CD4-positive, alpha-beta T cell treated with Interleukin-6 at 100 ng/mL for 8 hours (primary cell): ENCODE measurements at places on chromosomes 7 and 10.

DNA sequence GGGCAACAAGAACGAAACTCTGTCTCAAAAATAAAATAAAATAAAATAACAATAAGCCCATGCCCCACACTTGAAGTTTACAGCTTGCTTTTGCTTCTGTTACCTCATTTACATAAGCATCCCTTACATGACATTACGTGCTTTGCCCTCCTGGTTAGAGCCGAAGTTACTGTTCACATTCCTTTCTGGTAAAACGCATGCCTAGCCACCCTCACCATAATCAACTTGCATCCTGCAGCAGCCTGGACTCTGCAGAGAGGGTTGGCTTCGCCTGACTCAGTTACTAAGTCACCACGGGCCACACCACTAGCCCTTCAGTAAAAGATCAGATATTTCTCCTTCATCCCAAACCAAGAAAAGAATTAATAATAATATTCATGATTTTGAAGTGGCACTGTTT is 736.0 kb upstream of the AUTS2 start:
- DNase-seq = no peak

- DNase-seq = no peak
Observed at GRCh38 chr10:91702620-91703019, 69.7 kb upstream of the PPP1R3C start.

GRCh38 chr10:37456456-37456855 is 331.1 kb downstream of the ANKRD30A start:
- no peak for DNase-seq

DNA sequence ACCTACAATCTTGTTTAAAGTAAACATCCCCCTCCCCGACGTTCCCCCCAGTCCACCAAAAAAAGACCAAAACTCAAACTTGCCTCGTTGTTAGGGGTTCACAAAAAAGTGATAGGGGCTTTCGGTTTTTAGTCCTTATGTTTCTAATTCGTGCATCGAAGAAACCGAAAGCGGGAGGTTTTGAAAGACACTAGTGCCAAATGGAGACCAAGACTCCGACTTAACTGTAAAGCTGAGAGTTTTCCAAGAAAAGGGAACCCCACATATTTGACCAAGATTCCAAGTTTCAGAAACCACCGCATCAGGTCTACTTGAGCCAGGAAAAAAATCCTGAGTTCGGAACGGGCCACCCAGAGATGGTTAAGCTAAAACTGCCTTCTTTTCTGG is 534 bp downstream of the PSMA2 start:
- no peak for DNase-seq

GRCh38 chr7:148939128-148939755 is 55.2 kb upstream of the EZH2 start:
- DNase-seq = no peak

DNA sequence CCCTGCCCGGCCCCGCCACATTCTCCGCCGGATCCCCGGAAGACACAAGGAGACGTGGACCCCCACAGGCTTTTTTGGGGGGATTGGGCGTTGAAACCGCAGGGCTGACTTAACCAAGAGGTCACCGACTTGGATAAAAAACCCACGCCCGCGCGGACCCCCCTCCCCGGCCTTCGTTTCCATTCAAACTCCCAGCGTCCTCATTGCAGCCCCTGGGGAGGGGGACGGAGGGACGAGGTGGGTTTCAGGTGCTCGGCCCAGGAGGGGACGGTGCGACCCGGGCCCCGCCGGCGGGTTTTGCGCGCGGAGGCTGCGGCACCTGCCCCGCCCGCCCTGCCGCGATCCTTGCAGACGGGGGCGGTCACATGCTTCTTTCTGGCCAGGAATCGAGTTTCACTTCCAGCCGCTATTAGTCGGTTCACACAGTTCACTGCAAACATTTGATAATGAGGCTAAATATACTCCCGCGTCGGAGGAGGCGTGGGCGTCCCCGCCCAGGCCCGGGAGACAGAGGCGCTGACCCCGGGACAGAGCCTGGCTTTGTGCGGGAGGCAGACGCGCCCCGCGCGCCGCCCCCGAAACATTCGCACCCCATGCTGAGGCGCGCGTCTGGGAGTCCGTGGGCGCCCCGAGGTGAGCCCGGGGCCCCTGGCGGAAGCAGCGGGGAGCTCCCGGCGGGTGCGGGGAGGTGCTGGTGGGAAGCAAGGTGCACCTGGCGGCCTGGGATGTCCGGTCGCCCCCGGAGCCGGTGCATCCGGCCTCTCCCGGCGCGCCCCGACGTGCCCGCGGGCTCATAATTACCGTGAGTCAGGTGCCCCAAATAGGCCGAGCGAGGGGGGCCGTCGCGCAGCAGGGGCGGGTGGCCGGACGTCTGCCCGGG is 2.7 kb upstream of the PDGFA start:
- no peak for DNase-seq

DNA sequence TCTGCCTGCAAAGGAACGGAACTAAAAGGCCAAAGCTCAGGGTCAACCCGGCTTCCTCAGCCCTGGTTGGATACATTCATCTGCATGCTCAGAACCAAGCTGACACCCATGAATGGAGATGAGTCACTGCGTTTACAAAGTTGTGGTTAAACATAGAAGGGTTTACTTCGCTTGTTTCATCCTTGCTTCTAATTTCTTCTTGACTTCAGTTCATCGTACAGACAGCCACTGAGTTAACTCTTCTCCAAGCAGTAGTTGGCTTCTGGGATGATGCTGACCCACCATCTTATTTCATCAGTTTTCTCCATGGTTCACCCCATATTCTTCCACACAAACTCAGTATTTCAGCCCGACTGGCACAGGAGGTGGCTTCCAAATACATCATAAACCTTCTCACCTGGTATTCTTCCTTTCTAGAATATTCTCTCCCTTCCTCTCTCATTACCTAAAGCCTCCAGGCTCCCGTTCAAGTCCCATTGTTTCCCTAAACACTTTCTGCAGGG is 166.3 kb upstream of the RNF32 start:
- no peak for DNase-seq

DNA sequence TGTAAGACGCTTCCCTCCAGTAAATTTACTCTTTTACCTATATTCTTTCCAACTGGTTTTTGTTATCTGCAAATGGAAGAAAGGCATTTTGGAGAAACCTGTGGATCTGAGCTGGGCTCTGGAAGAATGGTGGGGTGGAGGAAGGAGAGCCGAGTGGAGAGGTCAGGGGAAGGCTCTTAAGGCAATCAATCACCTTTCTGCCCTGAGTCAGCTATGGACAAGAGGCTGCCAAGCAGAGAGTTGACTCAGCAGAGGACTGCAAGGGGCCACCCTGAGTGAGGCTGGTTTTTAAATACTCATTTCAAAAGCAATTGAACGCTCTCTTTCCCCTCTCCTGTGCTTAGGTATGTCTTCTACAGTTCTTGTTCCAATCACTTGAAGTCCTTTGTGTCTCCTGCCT is 81.8 kb downstream of the SPAG6 start:
- no peak for DNase-seq

DNA sequence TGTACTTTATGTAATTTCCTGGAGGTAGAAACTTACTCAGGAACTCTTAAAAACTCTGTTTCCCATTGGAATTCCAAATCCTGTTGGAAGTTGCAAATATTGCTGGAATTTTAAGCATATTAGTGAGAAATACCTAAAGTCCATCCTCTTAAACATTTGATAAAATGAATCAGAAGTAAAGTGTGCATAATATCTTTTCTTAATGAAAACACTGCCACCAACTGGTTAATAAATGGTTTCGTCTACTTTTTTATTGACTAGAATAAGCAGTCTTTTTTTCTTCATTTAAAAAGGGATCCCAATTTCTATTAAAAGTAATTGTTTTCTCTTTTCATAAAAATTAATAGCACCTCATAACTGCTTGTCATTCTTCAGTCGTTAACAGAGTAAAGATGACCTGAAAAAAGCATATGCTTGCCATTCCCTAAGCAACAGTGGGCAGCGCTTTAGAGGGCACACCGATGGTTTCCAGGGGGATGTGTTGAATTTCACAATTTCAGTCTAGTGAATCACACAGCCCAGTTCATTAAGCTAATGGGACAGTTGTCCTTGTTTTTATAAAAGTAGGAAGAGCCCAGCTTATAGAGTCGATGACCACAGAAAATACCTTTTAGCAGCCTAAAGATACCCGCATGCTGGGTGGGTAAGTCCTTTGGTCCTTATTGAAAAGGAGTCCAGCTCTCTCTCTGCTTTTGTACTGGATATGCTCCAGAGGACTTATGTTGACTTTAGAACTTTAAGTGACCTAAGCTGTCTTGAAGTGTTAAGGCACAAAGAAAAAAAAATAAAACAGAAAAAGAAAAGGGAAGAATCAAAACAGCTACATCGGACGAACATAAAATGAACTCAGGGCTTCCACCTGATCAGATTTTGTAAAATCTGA is 28.5 kb downstream of the NPS start:
- no peak for DNase-seq

- DNase-seq = no peak
Observed at GRCh38 chr7:155230169-155230593, 67.5 kb upstream of the INSIG1 start.

GRCh38 chr7:4270268-4270667 is 411.8 kb upstream of the FOXK1 start:
- DNase-seq = no peak

- DNase-seq = no peak
Observed at GRCh38 chr10:98055841-98056516, 25.6 kb upstream of the CRTAC1 start.

DNA sequence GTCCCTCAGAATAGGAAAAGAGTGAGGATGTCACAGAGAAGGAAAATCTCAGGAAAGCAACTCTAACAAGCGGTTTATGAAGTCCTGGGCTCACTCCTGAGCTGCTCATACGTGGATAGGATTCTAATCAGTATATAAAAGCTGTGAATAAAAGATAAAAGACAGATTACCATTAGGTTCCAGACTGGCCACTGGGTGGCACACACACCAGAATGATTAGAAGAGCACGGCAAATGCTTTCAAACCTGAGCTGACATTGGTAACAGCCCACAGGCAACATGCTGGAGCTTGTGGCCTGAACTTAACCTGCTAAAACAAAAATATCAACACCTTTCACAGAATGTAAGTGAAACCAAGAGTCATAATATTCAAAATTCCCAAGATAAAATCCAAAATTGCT is 370.8 kb downstream of the GRID1 start:
- no peak for DNase-seq

DNA sequence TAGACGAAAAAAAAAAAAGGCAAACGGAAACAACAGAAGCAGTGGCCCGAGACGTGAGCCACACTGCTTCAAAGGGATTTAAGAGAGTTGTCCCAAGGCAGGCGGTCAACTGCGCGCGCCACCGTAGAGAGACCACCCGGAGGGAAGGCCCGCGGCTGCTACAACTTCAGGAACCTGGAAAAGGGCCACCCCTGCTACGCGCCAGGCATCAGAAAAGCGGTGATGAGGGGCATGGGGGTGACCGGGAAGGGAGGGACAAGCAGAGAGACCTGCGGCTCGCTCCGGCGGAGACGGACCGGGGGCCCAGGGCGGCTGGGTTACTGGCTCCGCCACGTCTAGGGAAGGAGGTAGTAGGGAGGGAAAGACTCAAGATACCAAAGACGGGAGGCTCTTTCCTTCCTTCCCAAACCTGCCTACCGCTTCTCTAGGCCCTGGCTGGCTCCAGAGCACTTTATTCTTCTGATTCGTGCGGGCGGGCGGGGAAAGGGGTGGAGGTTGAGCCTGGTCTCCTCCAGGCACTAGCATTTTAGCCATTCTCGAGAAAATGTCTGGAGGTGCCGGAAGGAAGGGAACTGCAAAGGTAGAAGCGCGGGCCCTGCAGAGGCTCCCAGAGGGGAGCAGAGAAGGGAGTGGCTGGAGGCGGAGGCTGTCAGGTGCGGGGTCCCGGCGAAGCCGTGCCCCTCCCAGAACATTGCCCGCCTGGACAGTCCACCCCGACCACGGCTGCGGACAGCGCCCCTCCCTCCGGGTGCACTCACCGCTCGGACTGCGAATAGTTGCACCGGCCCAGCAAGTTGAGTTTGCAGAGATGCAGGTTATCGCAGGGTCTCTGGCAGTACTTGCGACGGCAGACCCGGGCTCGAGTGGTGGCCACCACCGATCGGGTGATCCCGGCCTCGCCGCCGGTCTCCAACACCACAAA is 993 bp downstream of the ZC3HAV1 start:
- DNase-seq = no peak

- DNase-seq = no peak
Observed at GRCh38 chr7:26337232-26337865, 45.7 kb downstream of the SNX10 start.

DNA sequence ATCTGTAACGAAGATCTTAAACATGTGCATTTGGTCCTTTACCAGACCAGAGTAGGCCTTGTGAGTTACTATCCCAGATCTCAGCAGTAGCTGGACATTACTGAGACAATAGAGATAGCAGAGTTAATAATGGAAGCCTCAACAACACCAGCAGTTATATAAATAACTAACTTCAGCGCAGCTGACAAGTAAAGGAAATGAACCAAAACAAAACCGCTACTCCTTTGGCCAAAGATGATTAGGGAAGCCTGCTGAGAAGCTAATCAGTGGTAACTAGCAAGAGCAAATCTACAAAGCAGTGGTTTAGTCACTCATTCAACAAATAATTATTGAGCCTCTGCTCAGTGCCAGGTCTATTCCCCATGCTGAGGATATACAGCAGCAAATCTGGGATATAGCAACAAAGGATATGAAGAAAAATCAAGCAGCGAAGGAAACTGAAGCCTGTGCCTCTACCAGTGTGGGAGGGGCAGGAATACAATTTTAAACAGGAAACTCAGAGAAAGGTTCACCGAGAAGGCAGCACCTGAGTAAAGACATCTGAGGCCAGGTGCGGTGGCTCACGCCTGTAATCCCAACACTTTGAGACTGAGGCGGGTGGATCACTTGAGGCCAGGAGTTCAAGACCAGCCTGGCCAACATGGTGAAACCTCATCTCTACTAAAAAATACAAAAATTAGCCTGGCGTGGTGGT is 103.6 kb downstream of the ELMO1 start:
- DNase-seq = peak; percentile 20

DNA sequence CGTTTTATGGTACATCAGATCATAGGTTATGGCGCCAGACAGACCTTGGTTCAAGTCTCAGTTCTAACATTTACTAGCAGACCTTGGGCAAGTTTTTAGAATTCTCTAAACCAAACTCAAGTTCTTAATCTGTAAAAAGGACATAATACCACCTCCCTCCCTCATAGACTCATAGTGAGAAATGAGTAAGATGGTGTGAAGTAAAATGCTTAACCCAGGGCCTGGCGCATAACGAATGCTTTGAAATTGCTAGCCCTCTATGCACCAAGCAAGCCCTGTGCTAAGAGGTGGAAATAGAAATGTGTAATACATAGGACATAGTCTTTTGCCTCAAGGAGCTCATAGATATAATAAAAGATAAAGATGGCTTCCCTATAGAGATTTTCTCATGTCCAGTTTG is 17.7 kb upstream of the SLC35B4 start:
- DNase-seq = no peak
